PC-9 (cell line): ENCODE measurements at places on chromosomes 5 and 9. TPM values are rescaled to one million over a fixed set of nuclear protein-coding genes. Genes with fewer than 3 reads are reported as not detected.

- no peak for DNase-seq
Measured at GRCh38 chr5:79630444-79630843, 18.2 kb downstream of the TENT2 start.

DNA sequence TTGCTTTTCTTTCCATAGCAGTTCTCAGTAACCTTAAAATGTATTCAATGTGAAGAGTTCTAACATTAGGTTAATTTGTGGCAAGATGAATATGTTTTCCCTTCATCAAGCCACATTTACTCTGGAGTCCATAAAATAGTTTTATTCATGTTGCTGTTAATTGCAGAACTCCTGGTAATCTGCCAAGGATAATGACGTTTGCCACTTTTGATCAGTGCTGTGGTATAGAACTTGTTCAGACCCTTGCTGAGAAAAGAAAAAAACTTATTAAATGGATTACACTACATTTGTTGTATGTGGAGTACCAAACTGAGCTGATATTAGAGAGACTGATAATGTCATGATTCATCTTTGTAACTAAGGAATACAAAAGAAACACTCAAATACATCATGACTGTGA lies 212.4 kb upstream of the DMAC1 start:
- no peak for DNase-seq

GRCh38 chr5:59542851-59543820 lies 350.4 kb downstream of the PDE4D start:
- no peak for DNase-seq

DNA sequence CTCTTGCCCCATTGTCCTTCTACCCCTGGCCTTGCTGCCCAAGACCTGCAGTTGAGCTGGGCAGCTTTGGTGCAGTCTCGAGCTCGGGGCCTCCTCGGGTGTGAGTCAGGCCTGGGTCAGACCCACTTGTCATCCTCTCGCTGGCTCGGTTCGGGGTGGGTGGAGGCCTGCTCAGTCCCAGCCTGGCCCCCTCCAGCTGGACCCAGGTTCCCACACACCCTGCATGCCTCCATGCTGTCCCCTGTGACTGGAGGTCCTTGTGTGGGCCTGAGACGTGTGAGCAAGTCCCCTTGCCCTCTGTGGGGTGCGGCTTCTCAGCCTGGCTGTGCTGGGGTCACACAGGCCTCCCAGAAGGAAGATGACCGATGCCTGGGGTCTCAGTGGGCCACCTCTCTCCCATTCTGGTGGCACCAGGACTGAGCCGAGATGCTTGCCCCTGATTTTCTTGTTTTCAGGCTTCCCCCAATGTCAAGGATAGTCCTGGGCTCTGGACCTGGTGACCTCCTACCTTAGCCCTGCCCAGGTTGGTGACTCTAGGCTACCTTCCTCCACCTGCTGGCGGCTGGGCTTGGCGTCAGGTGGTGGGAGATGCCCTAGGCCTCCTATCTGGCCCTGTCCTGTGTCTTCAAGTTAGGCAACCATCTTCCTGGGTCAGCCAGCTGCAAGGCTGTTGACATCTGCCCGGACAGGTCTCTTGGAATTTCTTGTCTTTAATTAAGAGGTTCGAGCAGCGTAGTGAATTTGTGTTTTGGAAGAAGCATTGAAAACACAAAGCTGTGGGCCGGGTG lies 15.1 kb downstream of the WNK2 start:
- DNase-seq, result no peak

DNA sequence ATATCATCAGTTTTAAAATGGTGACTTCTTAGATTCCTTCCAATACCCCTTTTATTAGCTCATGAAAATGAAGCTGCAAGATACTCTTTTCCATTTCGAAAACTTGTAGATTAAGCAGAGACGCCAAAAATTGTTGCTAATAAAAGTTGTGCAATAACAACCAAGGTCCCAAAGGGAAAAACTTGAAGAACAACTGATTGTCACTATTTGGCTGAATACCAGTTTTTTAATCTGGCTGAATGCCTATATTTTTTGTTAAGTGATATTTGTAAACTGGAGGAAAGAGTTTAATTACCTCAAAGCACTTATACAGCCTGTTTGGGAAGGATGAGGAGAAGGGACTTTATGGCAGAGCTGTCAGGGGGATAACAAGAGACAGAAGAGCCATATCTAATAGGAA lies 14.6 kb downstream of the C5orf58 start:
- no peak for DNase-seq

- DNase-seq, result no peak
Measured at GRCh38 chr9:95217936-95218335, 99.6 kb downstream of the FANCC start.

DNA sequence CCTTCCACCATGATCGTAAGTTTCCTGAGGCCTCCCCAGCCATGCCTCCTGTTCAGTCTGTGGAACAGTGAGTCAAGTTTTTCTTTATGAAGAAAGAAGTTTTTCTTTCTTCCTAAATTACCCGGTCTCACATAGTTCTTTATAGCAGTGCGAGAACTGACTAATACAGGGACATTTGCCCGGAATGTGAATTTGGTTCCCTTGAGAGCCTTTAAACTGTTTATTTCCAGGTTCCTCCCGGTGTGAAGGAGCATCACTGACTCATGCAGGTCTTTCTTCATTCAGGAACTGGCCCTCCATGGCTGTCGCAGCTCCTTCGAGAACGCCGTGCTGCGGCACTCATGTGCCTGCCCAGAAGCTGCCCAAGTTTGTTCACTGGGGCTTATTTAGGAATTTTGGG lies 87.7 kb downstream of the PTCH1 start:
- DNase-seq, result no peak

- DNase-seq, result peak; percentile 84
Measured at GRCh38 chr9:297104-297972, 82.7 kb downstream of the DOCK8 start.

- DNase-seq, result no peak
Measured at GRCh38 chr9:124258607-124259157, 933 bp downstream of the NEK6 start.

DNA sequence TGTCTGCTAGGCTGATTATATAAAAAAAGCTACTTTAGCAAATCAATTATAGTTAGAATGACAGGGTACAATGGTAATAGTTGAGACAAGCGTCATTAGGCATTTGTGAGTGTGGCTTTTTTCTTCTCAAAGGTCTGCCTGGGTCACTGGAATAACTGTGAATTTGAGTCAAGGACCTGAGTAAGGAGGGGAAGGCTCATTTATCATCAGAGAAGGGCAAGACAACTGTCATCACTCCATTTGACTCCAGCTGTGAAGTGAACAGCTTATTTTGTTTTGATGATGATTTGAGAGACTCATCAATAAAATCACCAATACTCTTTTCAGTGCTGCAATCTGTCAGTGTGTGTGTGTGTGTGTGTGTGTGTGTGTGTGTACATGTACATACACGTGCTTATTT lies 118.6 kb downstream of the MAT2B start:
- DNase-seq, result no peak

- peak; percentile 74 for DNase-seq
Measured at GRCh38 chr5:17374973-17375742, 122.9 kb upstream of the TAF11L2 start.

- DNase-seq, result no peak
Measured at GRCh38 chr5:86532429-86532828, 85.3 kb upstream of the COX7C start.

GRCh38 chr9:115495052-115495635 lies 377.2 kb upstream of the TNC start:
- no peak for DNase-seq

GRCh38 chr9:89434636-89435035 lies 63.3 kb downstream of the SEMA4D start:
- no peak for DNase-seq

DNA sequence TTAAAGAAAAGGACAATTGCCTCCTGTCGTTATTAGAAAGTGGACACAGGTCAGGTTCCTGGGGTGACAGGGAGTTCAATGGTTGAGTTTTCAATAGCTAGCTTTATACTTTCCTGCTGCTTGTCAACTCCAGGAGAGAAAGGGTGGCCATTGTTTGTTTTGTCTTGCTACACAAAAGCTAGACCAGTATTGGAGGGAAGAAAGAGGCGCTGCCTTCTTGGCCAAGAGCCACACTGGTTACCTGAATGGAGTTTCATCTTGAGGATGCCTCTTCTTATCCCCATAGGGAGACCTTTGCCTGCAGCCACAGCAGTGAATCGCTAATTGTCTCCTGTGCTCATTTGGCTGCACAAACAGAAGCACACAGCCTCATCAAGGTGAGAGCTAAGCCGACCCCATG lies 279.4 kb upstream of the GRIA1 start:
- no peak for DNase-seq

GRCh38 chr9:72038408-72038807 lies 22.0 kb downstream of the C9orf57 start:
- DNase-seq, result no peak

- no peak for DNase-seq
Measured at GRCh38 chr9:115637661-115638060, 515.9 kb upstream of the PAPPA start.

DNA sequence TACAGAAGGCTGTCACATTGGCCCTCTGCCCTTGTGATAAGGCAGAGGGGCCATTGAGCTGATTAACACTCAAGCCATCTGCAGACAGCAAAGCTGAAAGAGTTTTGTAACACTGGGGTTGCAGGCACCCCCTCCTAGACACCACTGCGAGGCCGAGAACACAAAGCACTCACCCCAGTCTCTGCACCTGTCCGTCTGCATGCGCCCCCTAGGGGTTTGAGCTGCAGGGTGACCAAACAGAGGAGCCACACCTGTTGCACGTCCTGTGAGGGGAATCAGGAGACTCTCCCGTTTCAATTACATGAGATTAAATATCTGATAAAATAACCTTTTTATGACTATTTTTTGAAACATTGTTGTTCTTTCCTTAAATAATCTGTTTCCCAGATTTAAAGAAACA lies 1180.4 kb downstream of the CDH9 start:
- no peak for DNase-seq

- DNase-seq, result no peak
Measured at GRCh38 chr5:122385286-122385685, 73.2 kb downstream of the SNCAIP start.

DNA sequence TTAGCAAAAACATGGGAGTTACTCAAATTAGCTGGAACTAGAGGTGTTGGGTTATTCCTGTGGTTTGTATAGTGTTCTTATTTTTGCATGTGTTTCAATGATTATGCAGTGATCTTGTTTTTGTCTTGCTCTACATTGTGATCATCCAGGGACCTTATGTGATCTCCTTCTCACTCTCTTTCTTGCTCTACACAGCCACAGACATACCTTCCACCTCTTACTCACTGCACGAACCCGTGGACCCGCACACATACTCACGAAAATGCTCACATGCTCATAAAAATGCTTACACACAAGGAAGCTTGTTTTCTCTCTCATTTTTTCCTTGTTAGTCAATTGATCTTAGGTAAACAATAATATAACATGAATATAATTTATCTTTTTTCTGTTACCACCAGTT lies 187.1 kb downstream of the KDM4C start:
- no peak for DNase-seq

GRCh38 chr5:19532936-19533335 lies 455.1 kb downstream of the CDH18 start:
- no peak for DNase-seq

- DNase-seq, result no peak
Measured at GRCh38 chr9:94656200-94656599, 16.9 kb upstream of the FBP1 start.

GRCh38 chr5:79938468-79938867 lies 52.6 kb downstream of the MTX3 start:
- no peak for DNase-seq

GRCh38 chr5:145403992-145404391 lies 431.1 kb downstream of the PRELID2 start:
- no peak for DNase-seq

- no peak for DNase-seq
Measured at GRCh38 chr5:59000211-59000610, 417.3 kb downstream of the RAB3C start.

- DNase-seq, result peak; percentile 48
Measured at GRCh38 chr9:127608104-127608966, 3.7 kb upstream of the STXBP1 start.

DNA sequence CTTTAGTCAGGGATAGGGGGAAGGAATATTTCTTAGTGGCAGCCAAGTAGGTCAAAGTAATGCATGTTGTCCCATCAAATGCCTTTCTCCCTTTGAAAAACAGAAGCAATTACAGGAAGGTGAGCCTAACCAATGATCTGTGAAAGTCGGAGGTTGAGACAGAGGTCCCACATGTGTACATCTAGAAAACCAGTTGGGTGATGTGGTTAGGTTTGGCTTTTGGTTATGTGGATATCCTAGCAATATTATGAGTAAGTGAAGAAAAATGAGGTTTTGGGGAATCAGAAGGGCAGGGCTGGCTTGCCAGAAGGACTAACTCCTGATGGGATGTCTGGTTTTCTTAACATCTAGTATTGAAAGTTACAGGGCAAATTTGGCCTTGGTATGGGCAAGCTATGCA lies 63.4 kb upstream of the PALM2AKAP2 start:
- DNase-seq, result peak; percentile 65

DNA sequence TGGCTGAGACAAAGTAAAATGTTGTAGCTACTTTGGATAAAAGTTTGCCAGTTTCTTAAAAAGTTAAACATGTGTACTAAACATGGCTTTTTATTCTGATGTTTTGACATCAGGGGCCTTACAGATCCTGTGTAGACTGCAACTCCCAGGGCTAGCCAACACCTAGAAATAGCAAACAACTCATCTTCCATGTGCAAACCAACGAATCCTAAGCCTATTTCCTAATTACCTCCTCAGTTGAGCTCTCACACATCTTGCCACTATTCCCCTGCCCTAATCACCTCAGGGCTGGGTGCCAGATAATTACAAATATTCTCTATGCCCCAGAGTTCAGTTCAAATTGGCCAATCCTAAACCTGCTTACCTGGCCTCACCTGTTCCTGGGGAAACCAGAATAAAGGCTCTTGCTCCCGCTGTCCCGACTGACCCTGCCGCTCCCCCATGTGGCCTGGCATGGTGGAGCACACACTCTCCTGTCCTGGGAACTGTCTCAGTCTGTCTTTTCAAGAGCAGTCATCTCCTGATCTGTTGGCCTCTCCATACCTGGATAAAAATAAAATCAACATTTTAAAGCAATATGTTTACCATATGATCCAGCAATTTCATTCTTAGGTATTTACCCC lies 37.1 kb upstream of the FAM169A start:
- DNase-seq, result peak; percentile 67

- DNase-seq, result peak; percentile 2
Measured at GRCh38 chr9:86434039-86434726, 80.0 kb upstream of the TUT7 start.

- DNase-seq, result no peak
Measured at GRCh38 chr5:138824516-138824915, 50.6 kb downstream of the LRRTM2 start.

DNA sequence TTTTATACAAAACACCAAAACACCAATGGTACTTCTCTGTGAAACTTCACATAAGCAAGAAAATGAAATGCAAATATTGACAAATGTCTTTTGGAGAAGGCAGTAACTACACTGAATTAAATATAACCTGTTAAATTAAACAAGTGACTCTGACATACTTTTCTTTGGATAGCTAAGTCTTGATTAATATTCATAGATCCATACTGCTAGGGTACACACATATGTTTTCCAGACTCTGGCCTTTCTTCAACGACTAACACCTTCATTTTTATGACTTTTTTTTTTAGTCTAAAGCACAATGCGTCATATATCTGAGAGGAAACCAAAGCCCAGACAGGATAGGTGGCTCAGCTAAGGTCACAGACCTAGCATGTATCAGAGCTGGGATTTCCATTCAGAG lies 263.7 kb downstream of the TENT4A start:
- no peak for DNase-seq

GRCh38 chr9:136050701-136051452 lies 44.2 kb downstream of the NACC2 start:
- DNase-seq, result no peak

BASP1 gene
- not detected in 2 replicates for total RNA-seq

CCIN gene
- total RNA-seq, result not detected in 2 replicates

ZFP37 gene
- 0.81 and 0.90 TPM in 2 replicates for total RNA-seq

GDA gene
- total RNA-seq, result 98.1 and 142 TPM in 2 replicates

CCDC192 gene
- not detected in 2 replicates for total RNA-seq

FOXD4L5 gene
- total RNA-seq, result 0.37 and 0.40 TPM in 2 replicates

BTNL8 gene
- not detected in 2 replicates for total RNA-seq

CATSPER3 gene
- 0.57 and 0.68 TPM in 2 replicates for total RNA-seq
